ENCODE measurements at places on chromosomes 3 and 15.

- no peak for DNase-seq
- no peaks in the 10 kb centered on the region for H3K36me3 ChIP-seq
- no peak overlapping the region for H3K4me3 ChIP-seq
- H3K27ac ChIP-seq = no peak overlapping the region
- H3K4me1 ChIP-seq = no peaks in the 10 kb centered on the region
Observed at GRCh38 chr15:79675982-79676381, 220.8 kb downstream of the MTHFS start.

GRCh38 chr3:185094697-185095096, 58.2 kb downstream of the C3orf70 start:
- H3K36me3 ChIP-seq = no peaks in the 10 kb centered on the region
- H3K27ac ChIP-seq = no peak overlapping the region
- no peak overlapping the region for H3K4me3 ChIP-seq
- DNase-seq = no peak
- no peaks in the 10 kb centered on the region for H3K27me3 ChIP-seq

- H3K27me3 ChIP-seq = no peaks in the 10 kb centered on the region
- H3K36me3 ChIP-seq = no peaks in the 10 kb centered on the region
- no peak overlapping the region for H3K27ac ChIP-seq
- DNase-seq = no peak
- no peak overlapping the region for H3K4me3 ChIP-seq
- no peaks in the 10 kb centered on the region for H3K4me1 ChIP-seq
Observed at GRCh38 chr3:57696801-57697321, 4.0 kb upstream of the DENND6A start.

- DNase-seq = no peak
- peaks cover 64% of the 10 kb centered on the region for H3K4me1 ChIP-seq
- no peak overlapping the region for H3K27ac ChIP-seq
- H3K27me3 ChIP-seq = no peaks in the 10 kb centered on the region
- no peak overlapping the region for H3K4me3 ChIP-seq
Observed at GRCh38 chr3:172312001-172312400, 136.3 kb downstream of the GHSR start.

DNA sequence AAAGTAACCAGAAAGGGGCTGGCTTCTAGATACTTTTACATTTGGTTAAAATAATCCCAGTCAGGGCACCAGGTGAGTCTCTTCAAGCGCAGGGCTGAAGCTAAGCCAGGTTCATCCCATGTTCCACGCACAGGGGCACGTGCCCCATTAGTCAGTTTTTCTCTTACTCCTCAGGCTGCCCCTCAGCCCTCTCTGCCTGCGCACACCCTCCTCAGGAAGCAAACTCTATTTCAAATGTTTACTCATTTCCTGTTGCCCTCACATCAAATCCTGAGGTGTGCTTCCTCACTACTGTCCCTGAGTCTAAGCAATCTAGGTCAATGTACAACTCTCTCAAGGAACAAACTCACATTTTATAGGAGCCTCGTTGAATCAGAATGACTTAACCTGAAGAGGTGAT, 48.5 kb downstream of the THBS1 start:
- no peaks in the 10 kb centered on the region for H3K36me3 ChIP-seq
- no peak overlapping the region for H3K4me3 ChIP-seq
- H3K27me3 ChIP-seq = no peaks in the 10 kb centered on the region
- no peak for DNase-seq

DNA sequence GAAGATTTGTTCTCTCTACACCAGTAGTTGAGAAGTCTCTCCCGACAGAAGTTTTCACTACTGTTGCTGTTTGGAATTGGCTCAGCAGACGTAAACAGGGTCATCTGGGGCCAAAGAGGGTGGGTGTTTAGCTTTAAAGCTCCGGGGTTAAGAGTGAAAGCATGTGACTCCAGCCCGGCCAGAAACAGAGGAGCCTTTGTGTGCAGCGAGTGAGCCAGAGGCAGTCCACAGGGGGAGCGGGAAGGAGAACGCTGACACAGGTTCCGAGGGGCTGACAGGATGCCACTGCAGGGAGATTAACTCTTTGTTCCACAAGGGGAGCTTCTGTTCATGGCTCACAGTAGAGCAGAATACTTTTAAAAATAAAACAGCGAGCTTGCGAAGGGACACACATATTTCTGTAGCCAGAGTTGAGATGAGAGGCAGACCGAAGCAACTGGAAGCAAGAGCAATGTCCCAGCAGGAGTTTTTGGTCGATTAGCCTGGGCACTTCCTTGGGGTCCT, 26.9 kb downstream of the BMF start:
- H3K4me3 ChIP-seq = peak overlapping the region; percentile 21
- no peaks in the 10 kb centered on the region for H3K36me3 ChIP-seq
- DNase-seq = peak; percentile 87
- peaks cover 30% of the 10 kb centered on the region for H3K4me1 ChIP-seq
- H3K27me3 ChIP-seq = no peaks in the 10 kb centered on the region
- H3K27ac ChIP-seq = peak overlapping the region; percentile 86

GRCh38 chr15:101225658-101226057, 26.2 kb downstream of the CHSY1 start:
- H3K36me3 ChIP-seq = no peaks in the 10 kb centered on the region
- H3K27ac ChIP-seq = no peak overlapping the region
- H3K4me3 ChIP-seq = no peak overlapping the region
- H3K4me1 ChIP-seq = peaks cover 73% of the 10 kb centered on the region

GRCh38 chr15:101242160-101242998, 9.5 kb downstream of the CHSY1 start:
- H3K27me3 ChIP-seq = no peaks in the 10 kb centered on the region
- DNase-seq = peak; percentile 34
- peak overlapping the region; percentile 59 for H3K27ac ChIP-seq
- H3K36me3 ChIP-seq = no peaks in the 10 kb centered on the region

DNA sequence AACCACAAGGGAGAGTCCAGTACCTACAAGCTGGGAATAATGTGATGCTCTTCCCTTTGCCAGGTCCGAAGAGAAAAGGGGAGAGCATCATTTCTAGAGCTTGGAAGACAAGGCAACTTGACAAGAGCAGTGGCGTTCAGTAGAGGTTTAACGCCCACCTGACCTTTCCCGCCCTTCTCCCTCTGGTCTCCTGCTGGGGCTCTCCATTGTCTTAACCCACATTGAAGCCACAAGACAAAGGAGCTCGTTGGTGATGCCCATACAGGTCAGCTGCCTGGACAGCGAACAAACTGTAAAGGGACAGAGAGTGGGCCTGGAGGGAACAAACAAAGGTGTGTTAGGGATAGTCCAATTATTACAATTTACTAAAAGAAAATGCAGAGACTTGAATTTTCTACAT, 13.1 kb upstream of the DUT start:
- no peaks in the 10 kb centered on the region for H3K36me3 ChIP-seq
- H3K4me1 ChIP-seq = no peaks in the 10 kb centered on the region
- no peaks in the 10 kb centered on the region for H3K27me3 ChIP-seq
- H3K4me3 ChIP-seq = no peak overlapping the region
- H3K27ac ChIP-seq = no peak overlapping the region

- no peaks in the 10 kb centered on the region for H3K36me3 ChIP-seq
- no peak overlapping the region for H3K4me3 ChIP-seq
- no peak for DNase-seq
- no peak overlapping the region for H3K27ac ChIP-seq
- no peaks in the 10 kb centered on the region for H3K27me3 ChIP-seq
- H3K4me1 ChIP-seq = no peaks in the 10 kb centered on the region
Observed at GRCh38 chr15:24899367-24899766, 55.4 kb upstream of the SNRPN start.

GRCh38 chr3:134197681-134198261, 52.9 kb downstream of the RYK start:
- DNase-seq = no peak
- no peaks in the 10 kb centered on the region for H3K27me3 ChIP-seq
- H3K27ac ChIP-seq = no peak overlapping the region
- H3K36me3 ChIP-seq = peaks cover 76% of the 10 kb centered on the region

DNA sequence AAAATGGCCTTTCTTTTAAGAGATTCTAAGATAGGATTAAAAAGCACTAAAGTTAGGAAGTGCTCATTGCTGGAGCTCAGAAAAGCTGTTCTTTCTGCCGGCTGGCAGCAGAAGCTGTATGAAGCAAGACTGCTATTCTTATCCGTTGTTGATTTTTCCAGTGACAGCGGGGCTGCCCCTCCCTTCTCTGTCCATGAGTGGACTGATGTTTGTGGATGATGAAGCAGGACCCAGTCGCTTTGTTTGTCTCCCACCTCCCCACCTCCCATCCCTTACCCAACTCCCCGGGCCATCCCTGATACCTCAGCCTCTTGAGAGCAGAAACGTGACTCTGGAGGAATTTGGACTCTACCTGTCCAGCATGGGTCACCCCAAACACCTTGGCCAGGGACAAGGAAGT, 10.3 kb upstream of the MUSTN1 start:
- H3K36me3 ChIP-seq = peaks cover 31% of the 10 kb centered on the region
- H3K4me3 ChIP-seq = no peak overlapping the region
- H3K27me3 ChIP-seq = no peaks in the 10 kb centered on the region
- peak overlapping the region; percentile 66 for H3K27ac ChIP-seq

DNA sequence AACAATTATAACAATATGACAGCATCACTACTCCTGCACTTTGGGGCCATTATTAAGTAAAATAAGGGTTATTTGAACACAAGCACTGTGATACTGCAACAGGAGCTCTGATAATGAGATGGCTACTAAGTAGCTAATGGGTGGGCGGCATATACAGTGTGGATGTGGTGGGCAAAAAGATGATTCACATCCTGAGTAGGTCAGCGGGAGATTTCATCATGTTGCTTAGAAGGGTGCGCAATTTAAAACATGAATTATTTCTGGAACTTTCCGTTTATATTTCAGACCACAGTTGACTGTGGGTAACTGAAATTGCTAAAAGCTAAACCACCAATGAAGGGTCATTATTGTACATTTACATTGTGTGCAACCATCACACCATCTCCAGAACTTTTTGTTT, 42.3 kb downstream of the FBXO22 start:
- no peaks in the 10 kb centered on the region for H3K36me3 ChIP-seq
- no peaks in the 10 kb centered on the region for H3K4me1 ChIP-seq
- H3K4me3 ChIP-seq = no peak overlapping the region
- no peak for DNase-seq
- no peak overlapping the region for H3K27ac ChIP-seq

- H3K27me3 ChIP-seq = peaks cover 3% of the 10 kb centered on the region
- H3K27ac ChIP-seq = no peak overlapping the region
- no peaks in the 10 kb centered on the region for H3K4me1 ChIP-seq
Observed at GRCh38 chr15:62190274-62190673, 25.2 kb upstream of the C2CD4B start.

DNA sequence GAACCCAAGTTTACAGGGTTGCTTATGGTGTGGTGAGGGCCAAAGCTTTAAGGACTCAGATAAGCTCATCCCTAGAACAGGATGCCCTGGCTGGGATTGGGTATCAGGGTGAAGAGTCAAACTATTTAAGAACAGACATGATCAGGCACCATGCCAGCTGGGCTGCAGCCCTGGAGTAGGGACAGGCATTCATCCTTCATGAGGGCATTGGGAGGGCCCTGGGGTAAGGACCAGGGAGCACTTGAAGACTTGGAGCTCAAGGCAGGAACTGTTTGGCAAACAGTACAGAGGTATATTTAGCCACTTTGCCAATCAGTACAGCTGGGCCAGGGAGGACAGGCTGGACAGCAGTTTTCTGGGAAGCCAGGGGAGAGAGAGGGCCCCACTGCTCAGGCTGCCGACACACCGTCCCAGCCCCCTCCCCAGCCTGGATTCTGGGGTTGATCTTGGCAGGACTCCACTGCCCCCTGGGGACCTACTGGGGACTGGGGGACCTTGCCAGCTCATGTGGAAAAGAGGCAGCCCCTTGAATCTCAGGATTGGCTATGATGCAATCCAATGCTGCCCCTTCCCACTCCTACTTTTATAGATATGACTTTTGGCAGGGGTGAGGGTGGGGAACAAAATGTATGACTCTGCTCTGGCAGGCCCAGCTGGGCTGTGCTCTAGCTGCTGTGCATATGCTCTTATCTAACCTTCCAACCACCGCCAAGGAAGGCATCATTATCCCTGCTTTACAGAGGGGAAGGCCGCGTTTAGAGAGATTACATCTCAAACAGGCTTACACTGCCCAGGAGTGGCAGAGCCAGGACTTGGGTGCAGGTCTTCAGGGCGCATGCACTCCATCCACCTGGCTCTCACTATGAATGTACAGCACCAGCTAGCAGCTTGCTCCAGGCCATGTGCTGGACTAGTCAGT, 2.3 kb downstream of the PLA2G4E start:
- H3K27ac ChIP-seq = peak overlapping the region; percentile 57
- no peaks in the 10 kb centered on the region for H3K27me3 ChIP-seq
- H3K4me3 ChIP-seq = no peak overlapping the region

- DNase-seq = peak; percentile 84
- H3K27me3 ChIP-seq = no peaks in the 10 kb centered on the region
- H3K27ac ChIP-seq = peak within 1 kb of the TSS; percentile 90
- no peaks in the 10 kb centered on the region for H3K36me3 ChIP-seq
Observed at GRCh38 chr15:24954783-24955530, at the start of the genes SNRPN and SNURF. TSS of gene SNRPN (plus strand) at chr15:24954987. CDS start at chr15:24974454, 19,467 bp downstream. TSS of gene SNURF (plus strand) at chr15:24954987. CDS start at chr15:24955049, 62 bp downstream.
